ENCODE measurements at places on chromosomes 2 and 18.

DNA sequence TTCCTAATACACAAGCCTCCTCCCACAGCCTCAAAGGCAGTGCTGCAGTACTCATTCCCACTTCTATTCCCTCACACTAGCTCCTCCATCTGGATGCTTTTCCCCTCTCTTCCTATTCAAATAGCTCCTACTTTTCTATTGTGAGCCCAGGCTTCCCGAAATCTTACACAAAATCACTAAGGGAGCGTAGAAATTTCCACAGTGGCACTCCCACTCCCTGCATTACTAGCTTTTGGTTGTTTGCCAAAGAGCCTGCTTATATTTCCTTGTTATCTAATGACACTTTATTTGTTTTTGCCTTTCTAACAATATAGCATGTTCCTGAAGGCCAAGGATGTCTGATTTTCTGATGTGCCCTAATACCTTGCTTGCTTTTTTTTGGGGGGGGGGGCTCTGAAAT lies 10.9 kb downstream of the EPAS1 start:
- no peak for DNase-seq

GRCh38 chr18:23422751-23423418 lies 30.2 kb upstream of the RIOK3 start:
- DNase-seq: peak; percentile 14

- DNase-seq: no peak
These were observed 16.8 kb downstream of the TTC39C start for GRCh38 chr18:24031318-24031717.

GRCh38 chr2:150403457-150403856 lies 84.0 kb downstream of the RND3 start:
- DNase-seq: no peak

DNA sequence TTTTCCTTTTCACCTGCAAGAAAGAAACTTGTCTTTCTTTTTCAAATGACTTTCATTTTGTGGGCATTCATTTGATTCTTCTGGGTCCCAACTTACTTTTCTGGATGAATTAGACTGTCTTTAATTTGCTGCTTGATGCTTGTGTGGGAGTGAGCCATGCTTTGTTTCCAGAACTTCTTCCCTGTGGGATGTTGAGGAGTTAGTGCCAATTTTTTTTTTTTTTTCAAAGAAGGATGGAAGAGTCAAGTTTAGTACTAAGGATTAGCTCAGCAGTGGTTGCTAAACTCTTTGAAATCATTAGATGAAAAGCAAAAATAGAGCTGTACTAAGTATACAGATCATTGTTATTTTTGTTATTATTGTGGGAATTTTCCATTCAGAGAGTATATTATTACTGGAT lies 17.2 kb upstream of the KCTD1 start:
- DNase-seq: no peak

DNA sequence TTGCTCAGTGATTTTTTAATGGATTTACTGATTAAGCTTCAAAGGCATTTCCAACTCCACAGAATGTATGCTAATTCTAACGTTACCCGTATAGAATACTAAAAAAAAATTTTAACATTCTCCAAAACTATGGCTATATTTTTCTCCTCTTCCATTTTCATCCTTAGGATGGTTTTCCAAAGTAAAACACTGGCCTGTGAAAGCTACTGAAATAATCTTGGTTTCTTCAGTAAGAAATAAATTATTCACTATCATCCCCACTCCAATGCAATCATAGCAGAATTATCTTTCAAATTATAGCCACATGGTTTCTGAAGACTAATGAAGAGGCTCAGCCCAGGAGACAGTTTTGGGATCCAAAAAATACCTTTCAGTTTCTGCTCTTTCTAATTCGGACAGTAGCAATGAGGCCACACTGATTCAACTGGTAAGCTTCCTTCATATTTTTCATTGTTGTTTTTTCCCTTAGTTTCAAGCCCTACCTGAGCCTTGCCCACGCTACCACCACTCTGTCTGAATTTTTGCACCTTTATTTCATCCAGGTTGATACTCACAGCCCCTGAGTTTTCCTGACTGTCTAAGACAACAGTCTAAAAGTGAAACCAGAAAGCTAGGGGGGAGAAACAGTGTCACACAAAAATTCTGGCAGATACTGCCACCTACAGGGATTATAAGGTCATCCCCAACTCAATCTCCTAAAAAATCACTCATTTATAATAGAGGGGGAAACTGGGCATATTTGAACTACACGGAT lies 887.9 kb downstream of the NRXN1 start:
- DNase-seq: peak; percentile 3

DNA sequence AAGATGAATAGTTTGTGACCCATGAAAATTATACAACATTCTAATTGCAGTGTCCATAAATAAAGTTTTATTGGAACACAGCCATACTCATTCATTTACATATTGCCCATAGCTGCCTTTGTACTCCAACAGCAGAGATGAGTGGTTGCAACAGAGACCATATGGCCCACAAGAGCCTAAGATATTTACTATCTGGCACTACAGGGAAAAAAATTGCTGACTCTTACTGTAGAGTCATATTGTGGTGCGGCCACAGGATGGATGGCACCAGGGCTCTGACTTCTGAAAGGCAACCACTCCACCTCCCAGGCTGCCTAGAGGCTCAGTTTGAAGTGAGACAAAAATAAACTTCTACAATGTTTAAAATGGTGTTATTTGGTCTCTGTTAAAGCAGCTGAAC lies 404.0 kb upstream of the ATP5MC3 start:
- no peak for DNase-seq

DNA sequence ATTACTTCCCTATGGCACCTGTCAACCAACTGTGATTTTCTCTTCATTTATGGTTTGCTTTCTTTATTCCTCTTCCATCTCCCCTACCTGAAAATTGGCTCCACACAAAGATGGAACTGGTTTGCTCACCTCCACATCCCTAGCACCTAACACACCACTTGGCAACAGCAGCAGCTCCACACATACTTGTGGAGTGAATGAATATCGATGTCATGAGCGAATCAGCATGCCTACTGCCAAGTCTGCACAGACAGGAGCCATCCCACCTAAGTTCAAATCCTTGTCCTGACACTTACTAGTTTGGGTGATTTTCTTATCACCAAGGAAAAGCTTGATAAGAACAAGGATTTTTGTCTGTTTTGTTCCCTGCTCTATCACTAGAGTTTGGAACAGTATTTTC lies 191.4 kb upstream of the TMEM200C start:
- no peak for DNase-seq

GRCh38 chr18:25648716-25649260 lies 296.8 kb upstream of the ZNF521 start:
- DNase-seq: no peak

- no peak for DNase-seq
These were observed 40.4 kb downstream of the NUP35 start for GRCh38 chr2:183164650-183165015.

DNA sequence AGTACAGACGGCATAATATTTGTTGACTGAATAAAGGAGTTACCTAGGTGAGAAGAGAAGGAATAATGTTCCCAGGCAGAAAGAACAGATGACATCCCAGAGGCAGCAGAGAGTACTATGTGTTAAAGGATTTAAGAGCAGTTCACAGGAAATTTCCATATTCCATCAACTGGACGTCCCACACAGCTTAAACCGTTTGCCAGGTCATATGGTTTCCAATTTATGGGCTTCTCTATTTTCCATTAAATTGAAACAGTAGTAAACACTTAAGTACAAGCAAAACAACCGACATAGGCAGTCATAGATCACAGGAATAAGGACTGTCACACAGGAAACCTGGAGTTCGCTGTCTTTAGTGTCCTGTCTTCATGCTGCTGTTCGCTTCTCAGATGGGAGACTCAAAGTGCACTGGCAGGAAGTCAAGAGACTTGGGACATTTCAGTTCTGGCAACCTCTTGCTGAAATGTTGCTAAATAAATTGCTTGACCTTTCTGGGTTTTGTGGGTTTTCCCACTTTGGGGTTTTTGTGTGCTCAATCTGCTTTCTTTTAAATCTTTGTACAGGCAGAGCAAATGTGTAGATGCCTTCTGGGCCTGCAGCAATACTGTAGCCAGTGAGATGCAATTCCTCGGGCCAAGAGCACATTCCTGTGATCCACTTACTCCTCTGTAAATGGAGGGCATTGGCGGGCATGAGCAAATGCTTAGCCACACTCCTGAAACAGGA lies 5.8 kb upstream of the PIEZO2 start:
- DNase-seq: no peak

DNA sequence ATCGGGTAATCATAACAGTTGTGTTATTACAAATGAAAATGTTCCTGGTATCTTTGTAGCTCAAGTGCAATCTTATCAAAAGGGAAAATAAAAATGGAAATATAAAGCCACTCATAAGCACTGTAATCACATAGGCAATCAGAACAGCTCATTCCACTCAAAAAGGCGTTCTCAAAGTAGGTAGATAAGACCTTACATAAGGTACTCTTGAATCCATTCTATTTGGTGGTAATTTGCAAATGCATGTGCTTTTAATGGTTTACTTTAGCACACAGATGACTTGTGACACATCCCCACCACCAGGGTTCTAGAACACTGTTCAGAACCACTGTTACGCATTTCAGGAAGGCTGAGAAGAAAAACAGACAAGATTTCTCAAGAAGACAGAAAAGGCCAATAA lies 86.7 kb upstream of the NARS1 start:
- no peak for DNase-seq

DNA sequence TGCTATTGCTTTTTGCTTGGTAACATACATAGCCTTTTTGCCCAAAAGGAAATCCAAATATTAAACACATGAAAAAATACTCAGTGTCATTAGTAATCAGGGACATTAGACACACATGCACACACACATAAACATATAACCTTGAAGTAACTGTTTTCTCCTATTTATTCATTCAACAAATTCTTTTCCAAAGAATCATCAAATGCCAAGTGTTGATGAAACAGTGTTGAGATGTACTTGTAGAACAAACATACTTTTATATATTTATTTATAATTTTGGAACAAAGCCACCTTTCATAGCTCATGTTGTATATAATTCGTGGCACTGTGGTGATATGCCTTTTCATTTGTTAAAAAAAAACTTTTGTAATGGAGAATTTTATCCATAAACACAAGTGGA lies 81.0 kb downstream of the APLF start:
- DNase-seq: no peak

GRCh38 chr2:138787053-138787666 lies 7.0 kb upstream of the NXPH2 start:
- no peak for DNase-seq

GRCh38 chr2:135557530-135557929 lies 26.2 kb downstream of the R3HDM1 start:
- DNase-seq: no peak

GRCh38 chr2:69184224-69184623 lies 171.2 kb downstream of the ANTXR1 start:
- DNase-seq: no peak

GRCh38 chr2:32422133-32422532 lies 65.3 kb downstream of the BIRC6 start:
- DNase-seq: no peak
